Naive thymus-derived CD4-positive, alpha-beta T cell (primary cell): ENCODE measurements at places on chromosomes 7 and 10.

DNA sequence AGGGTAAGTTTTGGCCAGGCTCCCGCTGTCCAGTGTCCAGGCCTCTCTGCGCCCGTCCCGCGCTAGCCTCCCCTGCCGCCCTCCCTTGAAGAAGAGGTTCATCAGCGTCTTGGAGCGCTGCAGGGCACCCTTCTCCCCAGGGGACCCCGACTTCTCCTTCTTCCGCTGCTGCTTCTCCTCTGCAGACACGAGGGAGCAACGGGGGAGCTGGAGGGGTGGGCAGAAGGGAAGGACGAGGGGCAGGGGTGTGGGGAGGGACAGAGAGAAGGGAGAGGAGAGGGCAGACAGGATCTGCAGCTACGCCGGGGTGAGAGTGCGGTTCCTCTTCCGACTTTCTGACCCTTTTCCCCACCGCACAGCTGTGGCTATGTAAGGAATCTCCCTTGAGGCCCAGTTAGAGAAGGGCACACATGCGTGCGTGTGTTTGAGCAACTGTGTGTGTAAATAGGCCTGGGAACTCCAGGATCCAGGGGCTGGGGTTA is 12.8 kb downstream of the PDZD7 start:
- no peak overlapping the region for H3K27ac ChIP-seq
- H3K4me1 ChIP-seq, result peaks cover 2% of the 10 kb centered on the region
- no peak overlapping the region for H3K4me3 ChIP-seq
- no peaks in the 10 kb centered on the region for H3K36me3 ChIP-seq
- DNase-seq, result no peak

DNA sequence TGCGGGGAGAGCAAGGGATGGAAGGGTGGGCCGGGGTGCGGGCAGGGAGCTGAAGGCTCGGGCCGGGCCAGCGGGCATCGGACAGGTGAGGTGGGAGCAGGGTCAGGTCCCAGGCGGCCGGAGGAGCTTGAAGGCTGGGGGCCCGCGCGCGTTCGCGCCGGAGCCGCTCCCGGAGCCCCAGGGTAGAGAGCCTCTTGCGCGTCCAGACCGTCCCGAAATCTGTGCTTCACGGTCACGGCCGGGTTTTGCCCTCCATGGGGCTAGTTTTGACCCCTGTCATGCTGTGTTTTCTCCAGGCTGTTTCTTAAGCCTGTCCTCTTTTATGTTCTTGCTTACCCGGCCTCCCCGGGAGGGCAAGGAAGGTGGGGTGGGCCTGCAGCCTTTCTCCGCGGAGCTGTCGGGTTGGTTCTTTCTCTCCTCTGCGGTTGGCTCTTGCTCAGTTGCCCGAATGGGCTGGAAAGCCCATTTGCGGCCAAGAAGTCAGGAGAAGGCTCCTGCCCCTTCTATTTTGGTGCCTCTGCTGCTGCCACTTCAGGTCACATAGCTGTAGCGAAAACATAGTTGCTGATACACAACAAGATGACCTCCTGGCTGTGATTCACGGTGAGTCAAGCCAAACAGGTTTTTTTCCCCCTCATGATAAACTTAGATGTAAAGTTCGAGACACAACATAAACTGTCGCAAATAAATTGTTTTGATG is 650 bp downstream of the UBE2D1 start:
- peak overlapping the region; percentile 71 for H3K4me3 ChIP-seq
- H3K36me3 ChIP-seq, result no peaks in the 10 kb centered on the region
- peaks cover 15% of the 10 kb centered on the region for H3K4me1 ChIP-seq
- no peaks in the 10 kb centered on the region for H3K27me3 ChIP-seq
- peak; percentile 17 for DNase-seq

DNA sequence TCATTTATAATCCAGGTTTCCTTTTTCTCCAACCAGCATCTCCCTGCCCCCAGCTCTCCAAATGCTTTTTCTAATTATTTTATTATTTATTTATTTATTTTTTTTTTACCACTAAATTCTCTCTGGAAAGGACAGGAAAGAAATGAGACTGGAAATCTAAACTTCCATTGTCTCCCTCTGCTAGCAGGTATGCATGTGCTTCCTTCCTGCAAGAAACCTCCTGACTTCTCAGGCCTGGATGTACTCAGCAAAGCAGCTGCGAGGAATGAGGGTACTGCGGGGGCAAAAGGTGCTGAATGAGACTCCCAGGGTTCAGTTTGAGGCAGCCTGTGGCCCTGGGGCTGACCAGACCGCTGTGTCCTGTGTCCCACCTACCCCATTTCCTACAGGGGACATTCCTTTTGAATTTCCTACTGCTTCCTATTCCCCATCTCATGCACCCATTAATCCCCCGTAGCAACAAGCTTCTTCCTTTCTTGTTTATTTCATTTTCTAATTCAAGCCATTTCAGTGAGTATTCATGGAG is 324.6 kb upstream of the IGFBP3 start:
- H3K36me3 ChIP-seq, result no peaks in the 10 kb centered on the region
- H3K4me1 ChIP-seq, result no peaks in the 10 kb centered on the region
- no peaks in the 10 kb centered on the region for H3K27me3 ChIP-seq
- no peak for DNase-seq
- H3K27ac ChIP-seq, result no peak overlapping the region

DNA sequence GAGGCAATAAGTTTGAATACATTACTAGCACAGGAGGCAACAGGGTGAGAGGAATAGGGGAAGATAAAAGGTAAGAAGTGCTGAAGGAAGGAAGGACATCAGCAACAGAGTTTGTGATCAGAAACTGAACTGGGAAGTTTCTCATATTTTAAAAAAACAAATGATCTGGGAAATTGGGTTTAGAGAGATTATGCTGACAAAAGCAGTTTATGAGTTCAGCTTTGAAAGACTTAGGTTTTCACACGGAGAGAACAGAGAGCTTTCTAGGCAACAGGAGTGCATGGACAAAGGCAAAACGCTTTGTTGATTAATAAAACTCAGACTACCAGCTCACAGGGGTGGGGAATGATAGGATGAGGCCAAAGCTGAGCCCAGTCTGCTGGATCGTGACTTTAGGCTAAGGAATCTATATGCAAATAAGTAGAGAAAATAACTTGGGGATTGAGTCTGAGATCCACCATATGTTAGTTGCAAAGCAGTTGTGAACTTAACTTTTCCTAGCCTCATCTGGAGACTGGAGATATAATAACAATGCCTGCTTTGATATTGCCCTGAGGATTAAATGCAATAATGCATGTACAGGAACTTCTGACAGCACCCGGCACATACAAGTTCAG is 4.2 kb downstream of the OSBPL3 start:
- no peak for DNase-seq
- peaks cover 47% of the 10 kb centered on the region for H3K4me1 ChIP-seq
- H3K36me3 ChIP-seq, result no peaks in the 10 kb centered on the region
- H3K27ac ChIP-seq, result no peak overlapping the region

GRCh38 chr10:91549262-91549661 is 83.6 kb downstream of the PPP1R3C start:
- DNase-seq, result no peak
- no peaks in the 10 kb centered on the region for H3K36me3 ChIP-seq
- no peak overlapping the region for H3K27ac ChIP-seq
- no peaks in the 10 kb centered on the region for H3K27me3 ChIP-seq
- no peaks in the 10 kb centered on the region for H3K4me1 ChIP-seq

DNA sequence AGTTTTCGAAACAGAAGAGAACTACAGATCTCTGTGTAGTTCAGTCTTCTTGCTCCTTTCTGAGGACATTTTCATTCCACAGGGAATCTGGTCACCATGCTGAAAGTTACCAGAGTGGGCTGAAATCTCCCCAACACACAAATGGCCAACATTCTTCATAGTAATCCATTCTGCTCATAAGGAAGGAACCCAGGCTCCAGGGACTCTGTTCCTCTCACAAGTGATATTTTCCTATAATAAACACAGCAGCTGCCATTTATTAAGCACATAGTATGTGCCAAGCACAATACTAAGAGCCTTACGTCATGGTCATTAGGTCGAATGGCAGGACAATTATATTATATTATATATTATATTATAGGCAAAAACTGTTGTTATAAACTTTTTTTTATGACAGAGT is 109.8 kb downstream of the RAB11FIP2 start:
- H3K36me3 ChIP-seq, result no peaks in the 10 kb centered on the region
- DNase-seq, result no peak
- no peak overlapping the region for H3K4me3 ChIP-seq

DNA sequence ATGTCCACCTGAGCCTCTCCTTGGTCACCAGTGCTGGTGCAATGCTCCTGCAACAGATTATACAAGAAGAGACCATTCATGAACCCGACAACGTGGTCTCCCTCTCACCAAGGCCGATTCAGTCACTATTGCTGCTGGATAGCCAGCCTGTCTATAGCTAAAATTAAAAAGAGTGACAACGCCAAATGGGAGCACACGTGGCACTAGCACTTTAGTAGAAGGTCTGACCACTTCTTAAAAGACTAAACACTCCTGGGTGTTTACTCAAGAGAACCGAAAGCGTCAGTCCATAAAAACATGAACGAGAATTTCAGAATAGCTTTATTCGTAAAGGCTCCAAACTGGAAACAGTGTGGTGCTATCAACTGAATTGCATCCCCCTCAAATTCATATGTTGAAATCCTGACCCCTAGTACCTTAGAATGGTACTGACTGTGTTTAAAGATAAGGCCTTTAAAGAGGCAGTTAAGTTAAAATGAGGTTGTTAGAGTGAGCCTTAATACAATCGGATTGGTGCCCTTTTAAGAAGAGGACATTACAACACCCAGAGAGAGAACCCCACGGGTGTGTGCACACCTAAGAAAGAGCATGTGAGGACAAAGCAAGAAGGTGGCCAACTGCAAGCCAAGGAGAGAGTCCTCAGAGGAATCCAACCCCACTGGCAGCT is 4.4 kb upstream of the GALNTL5 start:
- H3K4me1 ChIP-seq, result no peaks in the 10 kb centered on the region
- no peak overlapping the region for H3K4me3 ChIP-seq
- DNase-seq, result no peak
